ENCODE measurements at places on chromosomes 1 and 21.

- no peak for DNase-seq
These were observed 27.2 kb upstream of the RCSD1 start for GRCh38 chr1:167602840-167603239.

GRCh38 chr1:110667776-110668175, 7.0 kb downstream of the KCNA3 start:
- DNase-seq = no peak

- no peak for DNase-seq
These were observed 77.5 kb downstream of the FMN2 start for GRCh38 chr1:240169188-240169587.

DNA sequence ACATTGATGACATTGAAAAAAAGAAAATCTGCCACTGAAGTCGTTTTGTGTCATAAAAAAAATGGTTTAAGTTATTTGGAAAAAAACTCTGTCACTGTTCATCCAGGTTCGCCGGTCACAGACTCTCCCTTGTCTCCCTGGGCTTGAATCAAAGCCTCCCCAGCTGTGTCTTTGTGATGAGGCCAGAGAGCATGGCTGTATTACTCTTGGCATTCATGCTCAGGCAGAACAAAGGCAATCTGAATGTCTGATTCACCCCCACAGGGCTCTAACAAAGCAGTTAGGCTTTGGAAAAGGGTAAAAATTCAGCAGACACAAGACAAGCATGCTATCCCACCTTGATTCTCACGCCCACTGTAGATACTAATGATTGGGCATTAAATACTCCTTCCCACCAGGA, 304.3 kb upstream of the PLD5 start:
- no peak for DNase-seq

- no peak for DNase-seq
These were observed 74.7 kb downstream of the RUNX1 start for GRCh38 chr21:34974162-34974981.

GRCh38 chr1:227789084-227790033, 26.1 kb upstream of the PRSS38 start:
- DNase-seq = no peak

- DNase-seq = no peak
These were observed 150.8 kb downstream of the ROR1 start for GRCh38 chr1:63924600-63924999.

- no peak for DNase-seq
These were observed 22.3 kb downstream of the IL6R start for GRCh38 chr1:154427173-154428139.

- DNase-seq = no peak
These were observed 230.2 kb upstream of the AJAP1 start for GRCh38 chr1:4424254-4424653.

DNA sequence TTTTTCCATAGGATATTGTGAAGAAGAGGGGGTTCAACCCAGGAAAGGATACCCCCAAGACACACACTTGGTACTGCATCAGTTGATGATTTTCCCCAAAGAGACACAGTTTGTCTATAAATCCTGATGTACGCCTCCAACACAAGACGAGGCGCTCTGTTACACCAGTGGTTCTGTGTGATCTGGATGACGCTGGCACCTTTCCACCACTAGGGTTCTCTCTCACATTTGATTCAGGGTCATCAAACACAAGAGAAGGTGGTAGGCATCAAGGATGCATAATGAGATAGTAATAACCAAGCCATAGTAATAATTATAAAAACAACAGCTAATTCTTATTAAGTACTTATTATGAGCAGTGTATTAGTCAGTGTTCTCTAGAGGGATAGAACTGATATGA, 508.8 kb upstream of the ZP4 start:
- peak; percentile 8 for DNase-seq

DNA sequence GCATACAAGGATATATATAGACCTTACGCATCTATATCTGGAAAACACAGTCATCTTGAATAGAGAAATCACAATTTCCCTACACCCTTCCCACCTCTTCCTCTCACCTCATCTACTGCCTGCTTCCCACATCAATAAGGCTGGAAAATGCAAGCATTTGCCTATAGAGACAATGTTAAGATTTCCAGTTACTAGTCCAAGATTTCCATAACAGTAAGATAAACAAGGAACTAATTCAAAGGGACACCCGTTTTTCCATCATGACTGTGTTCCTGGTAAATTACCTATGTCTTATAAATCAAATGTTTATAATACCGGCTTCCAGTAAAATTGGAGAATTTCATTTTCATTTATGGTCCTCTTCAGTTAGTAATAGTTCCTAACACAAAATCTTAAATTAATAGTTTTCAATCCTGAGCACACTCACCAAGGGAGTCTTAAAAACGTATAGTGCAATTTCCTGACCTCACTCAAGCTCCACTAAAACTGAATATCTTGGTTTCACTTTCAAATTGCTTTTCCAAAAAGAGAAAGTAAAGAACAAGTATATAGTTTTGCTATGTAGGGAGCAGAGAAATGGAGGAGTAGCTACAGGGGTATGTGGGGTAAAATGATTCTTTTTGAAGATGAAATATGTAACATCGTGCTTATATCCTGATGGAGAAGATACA, 398.7 kb downstream of the PLPP3 start:
- no peak for DNase-seq

GRCh38 chr1:204435381-204435831, 23.8 kb upstream of the PPP1R15B start:
- DNase-seq = peak; percentile 75

DNA sequence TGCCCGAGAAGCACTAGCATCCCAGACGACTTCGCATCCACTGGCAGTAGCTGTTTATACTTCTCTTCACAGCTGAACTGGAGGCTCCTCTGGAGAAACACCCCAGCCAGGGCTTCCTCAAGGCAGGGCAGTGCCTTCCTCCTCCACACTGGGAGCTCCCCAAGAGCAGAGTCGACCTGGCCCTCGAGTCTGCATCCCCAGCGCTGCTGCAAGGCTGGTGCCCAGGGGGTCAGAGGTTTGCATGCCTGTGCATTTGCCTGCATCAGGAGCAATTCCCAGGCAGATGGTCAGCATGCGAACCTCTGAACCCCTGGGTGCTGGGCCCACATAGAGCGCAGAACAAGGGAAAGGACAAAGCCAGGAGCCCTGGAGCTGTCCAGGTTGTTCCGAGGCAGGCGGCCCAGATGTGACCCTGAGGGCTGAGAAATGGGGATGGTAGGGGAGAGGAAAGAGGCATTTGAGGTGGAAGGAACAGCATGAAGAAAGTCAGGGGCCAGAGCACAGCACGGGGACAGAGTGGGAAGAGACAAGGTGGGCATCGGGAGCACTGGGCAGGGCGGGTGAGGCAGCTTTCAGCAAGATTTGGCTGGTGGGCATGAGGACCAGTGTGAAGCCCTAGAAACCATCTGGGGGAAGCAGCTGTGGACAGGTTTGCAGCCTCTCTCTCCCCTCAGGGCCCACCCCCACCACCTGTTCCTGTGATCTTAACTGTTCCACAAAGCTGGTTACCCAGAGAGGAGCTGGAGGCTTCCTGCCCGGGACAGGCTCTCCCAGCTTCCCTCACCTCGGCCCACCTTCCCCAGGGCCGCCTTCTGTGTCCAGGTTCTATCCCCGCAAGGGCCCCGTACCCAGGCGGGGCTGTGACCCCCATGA, 6.4 kb upstream of the S100A8 start:
- DNase-seq = no peak

DNA sequence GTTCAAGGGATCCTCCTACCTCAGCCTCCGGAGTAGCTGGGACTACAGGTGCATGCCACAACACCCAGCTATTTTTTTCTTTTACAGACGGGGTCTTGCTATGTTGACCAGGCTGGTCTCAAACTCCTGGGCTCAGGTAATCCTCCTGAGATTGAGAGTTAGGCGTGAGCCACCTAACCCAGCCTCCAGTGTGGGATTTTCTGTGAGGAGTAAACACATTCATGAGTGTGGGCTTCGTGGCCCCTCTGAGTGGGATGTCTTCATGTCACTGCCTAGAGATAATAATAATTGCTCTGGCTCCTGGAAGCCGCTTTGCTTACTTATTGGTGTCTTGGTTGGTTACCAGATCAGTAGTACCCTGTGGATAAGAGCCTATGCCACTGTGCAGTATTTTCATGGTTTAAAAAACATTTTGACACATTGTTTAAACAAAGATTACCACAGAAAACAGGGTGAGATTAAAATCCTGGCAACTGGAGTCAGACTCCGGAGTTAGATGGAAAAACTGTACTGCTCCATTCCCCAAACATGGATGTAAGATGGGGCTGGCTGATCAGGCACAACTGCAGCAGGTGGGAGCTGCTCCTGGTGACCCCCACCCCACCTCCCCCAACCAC, 159.1 kb upstream of the RAB4A start:
- DNase-seq = no peak

- no peak for DNase-seq
These were observed 43.7 kb upstream of the ADAMTS1 start for GRCh38 chr21:26888931-26889330.

DNA sequence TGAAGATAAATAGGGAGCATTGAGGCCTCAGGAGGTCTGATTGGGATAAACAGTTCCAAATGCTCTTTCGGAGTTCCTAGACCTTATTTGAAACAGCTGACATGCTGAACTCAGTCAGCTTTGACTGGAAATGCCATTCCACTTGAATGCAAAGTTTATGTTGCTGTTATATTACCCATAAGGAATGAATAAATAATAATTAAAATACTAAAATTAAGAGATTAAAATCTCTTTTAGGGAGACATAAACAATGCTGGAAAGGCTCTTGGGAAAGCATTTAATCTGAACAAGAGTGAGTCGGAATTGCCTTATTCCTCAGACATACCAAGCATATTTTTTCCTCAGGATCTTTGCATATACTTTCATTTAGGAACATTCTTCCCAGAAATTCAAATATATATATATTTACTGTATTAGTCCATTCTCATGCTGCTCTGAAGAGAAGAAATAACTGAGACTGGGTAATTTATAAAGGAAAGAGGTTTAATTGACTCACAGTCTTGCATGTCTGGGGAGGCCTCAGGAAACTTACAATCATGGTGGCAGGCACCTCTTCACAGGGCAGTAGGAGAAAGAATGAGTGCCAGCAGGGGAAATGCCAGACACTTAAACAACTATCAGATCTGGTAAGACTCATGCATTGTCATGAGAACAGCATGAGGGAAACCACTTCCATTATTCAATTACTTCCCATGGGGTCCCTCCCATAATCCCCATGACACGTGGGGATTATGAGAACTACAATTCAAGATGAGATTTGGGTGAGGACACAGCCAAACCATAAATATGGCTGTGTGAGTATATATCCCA, 318.2 kb upstream of the PLXNA2 start:
- no peak for DNase-seq
